ENCODE measurements at places on chromosomes 6 and 20. TPM values are rescaled to one million over a fixed set of nuclear protein-coding genes. Genes with fewer than 3 reads are reported as not detected.

The SCRT2 gene
- total RNA-seq: not detected

The CCDC167 gene
- 145 TPM for total RNA-seq

The ECT2L gene
- total RNA-seq: not detected

The NNAT gene
- total RNA-seq: not detected

The SLC22A23 gene
- 10.1 TPM for total RNA-seq

The VGLL2 gene
- not detected for total RNA-seq

The LTB gene
- not detected for total RNA-seq

The BFSP1 gene
- 37.0 TPM for total RNA-seq

The CRIP3 gene
- total RNA-seq: not detected

The PTCRA gene
- not detected for total RNA-seq

The SMOC2 gene
- total RNA-seq: 0.68 TPM

The PTPRK gene
- total RNA-seq: 21.6 TPM

The C2 gene
- 3.2 TPM for total RNA-seq

The PBX2 gene
- total RNA-seq: 80.1 TPM

The ABHD16B gene
- not detected for total RNA-seq

The TRDN gene
- total RNA-seq: not detected

The PGBD1 gene
- total RNA-seq: not detected

The PTPRA gene
- 26.9 TPM for total RNA-seq

The UBE3D gene
- total RNA-seq: 4.6 TPM

The SUMO4 gene
- total RNA-seq: not detected

The CST7 gene
- total RNA-seq: not detected

The SEMG1 gene
- total RNA-seq: not detected

The YWHAB gene
- 115 TPM for total RNA-seq

The TCF21 gene
- not detected for total RNA-seq

The MYBL2 gene
- 13.6 TPM for total RNA-seq

The SIRPG gene
- total RNA-seq: not detected

The KHDC1L gene
- total RNA-seq: not detected

The PDE7B gene
- 0.14 TPM for total RNA-seq

The MAK gene
- total RNA-seq: not detected

The VSTM2L gene
- total RNA-seq: not detected

The CCN2 gene
- 157 TPM for total RNA-seq

The ASIP gene
- total RNA-seq: not detected

The ANKRD66 gene
- total RNA-seq: not detected

The DSE gene
- total RNA-seq: 15.6 TPM

The LAMP5 gene
- total RNA-seq: not detected

The SAMD10 gene
- 1.2 TPM for total RNA-seq

The DPPA5 gene
- total RNA-seq: not detected

The MUC22 gene
- not detected for total RNA-seq

The DNPH1 gene
- total RNA-seq: 194 TPM

The GNAS gene
- total RNA-seq: 471 TPM

The LMBRD1 gene
- total RNA-seq: 16.9 TPM

The CRISP2 gene
- total RNA-seq: not detected

The CST2 gene
- total RNA-seq: 270 TPM

The SOX4 gene
- total RNA-seq: 77.4 TPM

The PAX1 gene
- not detected for total RNA-seq

The CLDN20 gene
- total RNA-seq: not detected

The HMGN3 gene
- 95.3 TPM for total RNA-seq

The CNBD2 gene
- 2.4 TPM for total RNA-seq

The ATP6V1G2 gene
- total RNA-seq: 0.64 TPM

The CD40 gene
- total RNA-seq: 24.1 TPM

The ESR1 gene
- not detected for total RNA-seq

The OR2J3 gene
- total RNA-seq: not detected

The PLN gene
- not detected for total RNA-seq

The GLP1R gene
- total RNA-seq: not detected

The LAMA5 gene
- 63.3 TPM for total RNA-seq

The FRMD1 gene
- total RNA-seq: not detected

The LHFPL5 gene
- 1.0 TPM for total RNA-seq

The SLC22A2 gene
- total RNA-seq: not detected

All from Caki2 (cell line).